ENCODE measurements at places on chromosomes 11 and 22.

DNA sequence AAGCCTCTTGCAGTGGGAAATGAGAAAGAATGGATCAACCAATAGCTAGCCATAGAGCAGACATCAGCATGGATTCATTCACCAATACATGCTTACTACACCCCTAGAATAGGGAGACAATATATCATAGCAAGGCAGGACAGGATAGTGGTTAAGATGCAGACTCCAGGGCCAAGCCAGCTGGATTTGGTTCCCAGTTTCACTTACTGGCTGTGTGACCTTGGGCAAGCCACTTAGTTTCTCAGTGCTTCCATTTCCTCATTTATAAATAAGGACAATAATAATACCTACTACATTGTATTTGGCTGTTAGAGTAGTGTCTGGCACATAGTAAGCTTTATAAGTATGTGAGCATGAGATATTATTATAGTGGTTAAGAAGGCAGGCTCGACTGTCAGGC lies 7.1 kb downstream of the DCHS1 start:
- DNase-seq = no peak

DNA sequence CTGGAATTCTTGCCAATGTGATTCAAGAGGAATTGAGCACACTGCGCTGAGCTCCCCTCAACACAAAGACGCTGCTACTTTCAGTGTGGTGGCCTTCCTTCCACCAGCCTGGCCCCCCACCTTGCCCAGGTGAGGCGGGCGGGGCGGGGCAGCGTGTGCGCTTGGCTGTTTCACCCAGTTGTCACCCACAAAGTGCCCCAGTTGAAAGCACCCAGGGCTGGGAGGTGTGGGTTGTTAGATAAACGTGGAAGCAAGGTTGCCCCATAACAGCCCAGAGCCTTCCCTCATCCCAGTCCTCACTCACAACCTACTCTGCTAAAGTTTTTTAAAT lies 43.1 kb downstream of the CACNG2 start:
- no peak for DNase-seq

DNA sequence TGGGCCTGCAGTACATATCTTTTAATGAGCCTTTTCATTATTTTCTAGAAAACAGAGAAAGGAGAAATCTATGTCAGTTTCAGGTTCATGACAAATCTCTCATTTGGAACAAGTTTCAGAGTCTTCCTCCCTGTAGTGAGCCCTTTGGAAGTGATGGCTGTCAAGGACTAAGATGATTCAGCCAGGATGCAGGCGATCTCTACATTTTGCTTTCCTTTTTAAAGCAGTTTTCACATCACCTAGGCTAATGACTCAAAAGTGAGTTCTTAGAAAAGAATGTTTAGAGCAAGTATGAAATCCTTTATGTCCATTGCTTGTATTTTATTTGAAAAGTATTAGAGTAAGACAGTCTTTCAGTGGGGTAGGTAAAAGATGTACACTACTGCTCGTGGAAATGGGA lies 130.1 kb downstream of the TRPC6 start:
- no peak for DNase-seq

- no peak for DNase-seq
These were observed 3.5 kb downstream of the SIK3 start for GRCh38 chr11:117094776-117095175.

DNA sequence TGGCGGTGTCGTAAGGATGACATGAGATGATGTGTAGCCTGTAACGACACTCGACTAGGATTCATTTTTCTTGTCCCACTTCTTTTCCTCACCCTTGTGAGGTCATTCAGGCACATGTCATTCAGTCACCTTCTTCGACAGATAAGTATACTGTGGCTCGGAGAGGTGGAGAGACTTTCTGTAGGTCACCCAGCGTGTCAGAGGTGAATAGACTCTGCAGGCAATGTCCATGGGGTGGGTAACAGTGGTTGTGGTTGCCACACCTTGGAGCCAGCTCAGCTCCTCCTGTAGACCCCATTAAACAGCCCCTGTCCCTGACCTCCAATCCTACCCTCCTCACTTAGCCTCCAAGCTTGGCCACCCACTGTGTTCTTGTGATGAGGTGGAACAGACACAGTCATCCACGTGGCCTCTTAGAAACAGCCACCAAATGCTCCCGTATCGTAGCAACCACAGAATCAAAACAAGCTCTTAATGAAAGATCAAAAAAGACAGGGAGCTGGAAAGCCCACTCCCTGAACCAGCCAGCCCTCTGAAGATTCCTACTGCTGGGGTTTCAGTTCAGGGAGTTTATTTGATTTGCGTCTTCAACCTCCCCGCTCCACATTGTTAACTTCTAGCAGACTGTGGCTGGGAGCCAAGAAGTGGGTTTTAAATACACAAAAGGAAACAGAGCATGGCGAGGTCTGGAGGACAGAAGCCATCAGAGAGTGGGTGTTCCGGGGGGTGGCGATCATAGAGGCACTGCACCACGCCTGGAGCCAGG lies 89.0 kb upstream of the GRK3 start:
- DNase-seq = no peak

GRCh38 chr11:81359476-81359875 lies 1374.2 kb downstream of the FAM181B start:
- DNase-seq = no peak

GRCh38 chr22:44740307-44740706 lies 12.1 kb upstream of the ARHGAP8 start:
- DNase-seq = no peak

GRCh38 chr11:121109471-121109870 lies 8.4 kb downstream of the TECTA start:
- no peak for DNase-seq

DNA sequence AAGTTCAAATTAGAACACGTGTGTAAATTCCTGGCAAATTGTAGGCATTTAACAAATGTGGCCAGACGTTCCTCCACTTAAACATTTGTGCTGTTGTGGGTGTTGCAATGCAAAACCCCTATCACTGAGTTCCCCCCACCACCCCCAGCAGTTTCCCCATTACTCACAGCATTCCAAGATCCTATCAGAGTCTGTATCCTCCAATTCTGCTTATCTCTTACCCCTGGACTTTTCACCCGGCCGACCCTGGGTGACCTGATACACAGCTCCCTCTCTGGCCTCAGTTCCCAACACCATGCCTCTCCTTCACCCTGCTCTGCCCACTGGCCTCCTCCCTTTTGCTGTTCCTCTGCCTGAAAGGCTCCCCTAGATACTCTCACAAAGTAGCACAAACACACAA lies 31.4 kb upstream of the AQP11 start:
- no peak for DNase-seq

DNA sequence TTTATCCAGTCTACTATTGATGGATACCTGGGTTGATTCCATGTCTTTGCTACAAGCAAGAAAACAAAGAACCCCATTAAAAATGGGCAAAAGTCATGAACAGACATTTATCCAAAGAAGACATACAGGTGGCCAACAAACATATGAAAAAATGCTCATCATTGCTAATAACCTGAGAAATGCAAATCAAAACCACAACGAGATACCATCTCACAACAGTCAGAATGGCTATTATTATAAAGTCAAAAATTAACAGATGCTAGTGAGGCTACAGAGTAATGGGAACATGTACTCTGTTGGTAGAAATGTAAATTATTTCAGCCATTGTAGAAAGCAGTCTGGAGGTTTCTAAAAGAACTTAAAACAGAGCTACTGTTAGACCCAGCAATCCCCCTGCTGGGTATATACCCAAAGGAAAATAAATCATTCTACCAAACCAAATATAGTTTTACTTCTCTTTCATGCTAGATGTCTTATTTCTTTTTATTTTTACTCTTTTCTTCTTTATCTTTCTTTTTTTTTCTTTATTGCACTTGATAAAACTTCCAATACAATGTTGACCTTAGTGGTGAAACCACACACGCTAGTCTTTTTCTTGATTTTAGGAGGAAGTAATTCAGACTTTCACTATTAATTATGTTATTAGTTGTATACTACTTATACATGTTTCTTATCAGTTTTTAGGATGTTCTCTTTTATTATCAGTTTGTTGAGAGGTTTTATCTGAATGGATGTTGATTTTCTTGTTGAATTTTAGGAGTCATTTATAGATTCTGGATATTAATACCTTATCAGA lies 14.3 kb downstream of the TRIM22 start:
- no peak for DNase-seq

GRCh38 chr11:13929395-13929891 lies 33.1 kb upstream of the SPON1 start:
- no peak for DNase-seq
